ENCODE measurements at places on chromosomes 11 and 22. TPM values are rescaled to one million over a fixed set of nuclear protein-coding genes. Genes with fewer than 3 reads are reported as not detected.

DNA sequence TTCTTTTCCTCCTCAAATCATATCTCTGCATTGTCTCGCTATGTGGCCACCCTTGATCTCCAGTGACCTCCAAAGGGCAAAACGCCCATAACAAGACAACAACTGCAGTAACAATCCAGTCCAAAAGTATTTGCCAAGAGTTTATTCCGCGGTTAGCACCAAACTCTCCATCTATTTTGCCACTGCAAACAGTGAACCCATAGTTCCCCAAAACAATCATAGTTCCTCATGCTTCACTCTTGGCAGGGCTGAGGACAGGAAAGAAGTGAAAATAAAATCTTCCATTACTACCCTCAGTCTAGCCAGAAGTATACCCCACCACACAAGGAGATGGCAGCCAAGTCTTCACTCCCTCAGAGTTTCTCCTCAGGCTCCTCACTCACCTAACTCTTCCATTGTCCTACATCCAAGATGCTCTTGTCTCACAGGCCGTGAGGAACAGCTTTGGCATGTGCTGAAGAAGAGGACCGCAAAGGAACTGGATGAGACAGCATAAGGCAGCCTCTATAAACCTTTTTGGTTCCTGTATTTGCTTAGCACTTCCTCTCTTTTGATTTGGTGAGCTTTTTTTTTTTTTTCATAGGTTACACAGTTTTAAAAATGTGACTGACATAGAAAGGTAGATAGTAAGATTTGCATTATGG lies at the start of gene LPXN:
LPXN (minus strand) TSS at position 480 of the 644 bp plus-strand sequence; CDS start at position 396, 84 bp downstream.
- DNase-seq: no peak

The OR5D16 gene
- total RNA-seq: not detected

- DNase-seq: peak; percentile 68
Observed at GRCh38 chr22:42769574-42770447, 49.1 kb upstream of the A4GALT start.

GRCh38 chr11:71164621-71165020 lies 87.8 kb downstream of the SHANK2 start:
- DNase-seq: no peak

GRCh38 chr11:1076061-1076665 lies 1.5 kb downstream of the MUC2 start:
- DNase-seq: no peak

DNA sequence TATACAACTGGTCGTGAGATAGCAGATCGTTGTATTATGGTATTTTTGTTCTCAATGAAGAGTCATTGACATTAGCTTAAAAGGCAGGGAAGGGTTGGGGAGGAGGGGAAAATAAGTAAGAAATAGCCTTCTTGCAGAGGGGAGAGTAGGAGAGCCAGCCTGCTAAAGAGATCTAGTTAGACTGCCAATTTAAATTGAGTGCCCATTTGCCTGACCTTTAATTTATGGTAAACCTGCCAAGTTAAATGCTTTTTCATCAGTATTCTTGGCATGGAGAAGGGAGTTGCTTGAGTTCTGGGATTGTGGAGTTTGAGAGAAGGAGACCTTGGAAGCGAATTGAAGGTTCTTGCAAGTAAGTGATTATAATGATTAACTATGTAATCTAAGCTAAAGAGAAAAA lies 89.0 kb downstream of the FAM83F start:
- no peak for DNase-seq

The PDGFD gene
- total RNA-seq: not detected

The CHCHD10 gene
- 189 TPM for total RNA-seq

The FGF4 gene
- not detected for total RNA-seq

GRCh38 chr11:83007909-83008580 lies 63.7 kb downstream of the RAB30 start:
- peak; percentile 79 for DNase-seq

Data from Caco-2 (cell line).